ENCODE measurements at places on chromosomes 4 and X.

GRCh38 chr4:38102957-38103588 lies 142.9 kb downstream of the PTTG2 start:
- DNase-seq = no peak

- DNase-seq = no peak
These were observed 519.5 kb downstream of the BCOR start for GRCh38 chrX:39577985-39578869.

- DNase-seq = no peak
These were observed 10.3 kb upstream of the DCTD start for GRCh38 chr4:182927505-182927904.

- no peak for DNase-seq
These were observed 56.6 kb downstream of the TMEM131L start for GRCh38 chr4:153522802-153523094.

- no peak for DNase-seq
These were observed 2.1 kb downstream of the CCDC120 start for GRCh38 chrX:49060914-49061313.

Data from erythroblast (primary cell).